Progenitor cell of endocrine pancreas (in vitro differentiated cells): ENCODE measurements at places on chromosomes 13 and 19. TPM values are rescaled to one million over a fixed set of nuclear protein-coding genes. Genes with fewer than 3 reads are reported as not detected.

ANGPTL8 gene
- not detected in 2 replicates for total RNA-seq

HSPB6 gene
- 0.33 TPM in 1 of 2 replicates, not detected in the other for total RNA-seq

ZNF44 gene
- total RNA-seq, result 16.1 and 16.7 TPM in 2 replicates

ZNF763 gene
- total RNA-seq, result 8.7 and 8.9 TPM in 2 replicates

CILP2 gene
- total RNA-seq, result 2.4 and 2.6 TPM in 2 replicates

F7 gene
- 5.7 and 7.3 TPM in 2 replicates for total RNA-seq

SLC7A9 gene
- total RNA-seq, result 4.6 and 5.4 TPM in 2 replicates

KANK3 gene
- 0.36 and 0.91 TPM in 2 replicates for total RNA-seq

CBLC gene
- 15.4 and 16.2 TPM in 2 replicates for total RNA-seq

ZNF134 gene
- total RNA-seq, result 24.9 and 26.8 TPM in 2 replicates

TSKS gene
- not detected in 2 replicates for total RNA-seq

CEACAM20 gene
- total RNA-seq, result not detected in 2 replicates

ZNF560 gene
- total RNA-seq, result not detected in 2 replicates

DCT gene
- total RNA-seq, result 0.20 TPM in 1 of 2 replicates, not detected in the other

ZNF66 gene
- total RNA-seq, result 30.6 and 31.2 TPM in 2 replicates

METTL21C gene
- total RNA-seq, result not detected in 2 replicates

ZNF546 gene
- 5.1 and 5.9 TPM in 2 replicates for total RNA-seq

C5AR2 gene
- total RNA-seq, result not detected in 2 replicates

CACNG8 gene
- 0.36 and 0.40 TPM in 2 replicates for total RNA-seq

ZNF486 gene
- total RNA-seq, result 29.6 and 31.8 TPM in 2 replicates

ZNF723 gene
- total RNA-seq, result not detected in 2 replicates

ATP7B gene
- 59.4 and 63.2 TPM in 2 replicates for total RNA-seq

OR7C1 gene
- not detected in 2 replicates for total RNA-seq
